ENCODE measurements at places on chromosomes 5 and 9.

GRCh38 chr9:136110082-136111061, 8.3 kb downstream of the TMEM250 start:
- DNase-seq, result no peak

GRCh38 chr9:115058175-115058574, 59.8 kb downstream of the TNC start:
- DNase-seq, result no peak

- DNase-seq, result no peak
These were observed 356.9 kb downstream of the SLIT3 start for GRCh38 chr5:168944004-168944403.

DNA sequence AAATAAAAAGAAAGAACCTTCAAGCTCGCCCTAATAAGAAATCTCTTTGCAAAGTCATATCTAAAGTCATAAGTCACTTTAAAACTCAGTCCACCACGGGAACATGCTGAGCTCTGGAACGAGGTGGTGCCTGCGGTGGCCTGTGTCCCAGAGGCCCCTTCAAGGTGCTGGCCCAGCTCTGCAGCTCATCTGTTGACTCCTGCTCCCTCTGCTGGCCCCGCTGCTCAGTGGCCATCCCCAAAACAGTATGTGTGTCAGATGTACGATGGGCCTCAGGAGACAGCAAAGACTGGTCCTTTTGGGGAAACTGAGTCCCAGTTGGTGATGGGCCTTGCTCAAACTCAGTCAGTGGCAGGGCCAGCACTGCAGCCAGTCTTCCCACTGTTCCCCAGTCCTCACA, 22.8 kb upstream of the FOXB2 start:
- DNase-seq, result no peak

- DNase-seq, result no peak
These were observed 2.7 kb upstream of the SLC26A2 start for GRCh38 chr5:149957855-149958254.

DNA sequence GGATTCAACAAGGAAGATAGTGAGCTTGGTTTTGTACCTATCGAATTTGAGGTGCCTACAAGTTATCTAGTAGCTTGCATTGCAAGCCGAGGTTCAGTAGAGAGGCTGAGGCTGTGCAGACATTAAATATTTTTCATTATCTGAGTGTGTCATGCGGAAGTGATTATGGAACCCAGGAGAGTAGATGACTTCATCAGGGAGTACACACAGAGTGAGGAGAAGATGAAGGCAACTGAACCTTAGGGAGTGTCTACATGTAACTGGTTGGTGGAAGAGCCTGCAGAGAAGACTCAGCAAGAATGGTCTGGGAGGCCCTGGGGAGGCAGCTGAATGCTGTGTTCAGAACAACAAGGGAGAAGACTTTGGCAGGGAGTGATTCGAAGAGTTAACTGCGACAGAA, 393.9 kb downstream of the ARHGEF28 start:
- DNase-seq, result no peak

GRCh38 chr5:37576552-37576951, 197.4 kb downstream of the WDR70 start:
- DNase-seq, result no peak

All from iPS DF 19.7 (cell line).